ENCODE measurements at places on chromosomes 4 and X.

DNA sequence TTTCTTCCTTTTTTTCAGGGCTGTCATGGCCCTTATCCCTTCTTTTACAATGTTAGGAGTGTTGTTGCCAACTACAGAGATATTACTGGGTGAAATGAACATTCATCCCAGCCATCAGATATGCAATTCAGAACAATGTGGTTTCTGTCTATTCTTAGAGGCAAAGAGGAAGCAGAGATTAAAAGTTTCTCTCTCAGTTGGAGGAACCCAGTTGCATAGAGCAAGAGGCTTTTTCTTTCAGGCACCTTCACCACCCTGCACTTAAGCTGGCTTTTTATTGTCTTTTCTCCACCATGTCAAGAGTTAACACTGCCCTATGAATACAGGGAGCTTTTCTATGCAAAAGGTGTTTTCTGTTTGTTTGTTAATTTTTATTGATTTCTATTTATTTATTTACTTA is 1559.6 kb upstream of the IGFBP7 start:
- no peak for DNase-seq

DNA sequence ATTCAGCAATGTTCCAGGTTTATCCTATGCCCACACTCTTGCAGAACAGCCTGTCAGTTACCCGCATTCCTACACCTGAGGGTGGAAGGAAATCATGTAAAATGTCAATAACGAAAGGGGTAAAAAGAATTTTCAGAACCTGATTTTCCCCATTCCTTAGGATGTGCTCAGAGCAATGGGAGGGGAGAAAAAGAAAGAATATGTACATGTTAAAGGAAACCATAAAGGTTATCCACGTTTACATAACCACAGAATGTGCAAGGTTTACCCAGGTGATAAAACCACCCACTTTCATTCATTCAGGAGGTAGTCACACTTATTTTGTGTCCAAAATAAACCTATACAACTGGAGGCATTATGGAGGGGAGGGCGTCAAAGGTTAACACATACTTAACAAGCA is 335.5 kb downstream of the ZNF674 start:
- DNase-seq, result no peak

GRCh38 chrX:75181721-75182120 is 25.6 kb upstream of the ABCB7 start:
- DNase-seq, result no peak

- no peak for DNase-seq
Observed at GRCh38 chr4:8857766-8858700, 13.6 kb downstream of the HMX1 start.

DNA sequence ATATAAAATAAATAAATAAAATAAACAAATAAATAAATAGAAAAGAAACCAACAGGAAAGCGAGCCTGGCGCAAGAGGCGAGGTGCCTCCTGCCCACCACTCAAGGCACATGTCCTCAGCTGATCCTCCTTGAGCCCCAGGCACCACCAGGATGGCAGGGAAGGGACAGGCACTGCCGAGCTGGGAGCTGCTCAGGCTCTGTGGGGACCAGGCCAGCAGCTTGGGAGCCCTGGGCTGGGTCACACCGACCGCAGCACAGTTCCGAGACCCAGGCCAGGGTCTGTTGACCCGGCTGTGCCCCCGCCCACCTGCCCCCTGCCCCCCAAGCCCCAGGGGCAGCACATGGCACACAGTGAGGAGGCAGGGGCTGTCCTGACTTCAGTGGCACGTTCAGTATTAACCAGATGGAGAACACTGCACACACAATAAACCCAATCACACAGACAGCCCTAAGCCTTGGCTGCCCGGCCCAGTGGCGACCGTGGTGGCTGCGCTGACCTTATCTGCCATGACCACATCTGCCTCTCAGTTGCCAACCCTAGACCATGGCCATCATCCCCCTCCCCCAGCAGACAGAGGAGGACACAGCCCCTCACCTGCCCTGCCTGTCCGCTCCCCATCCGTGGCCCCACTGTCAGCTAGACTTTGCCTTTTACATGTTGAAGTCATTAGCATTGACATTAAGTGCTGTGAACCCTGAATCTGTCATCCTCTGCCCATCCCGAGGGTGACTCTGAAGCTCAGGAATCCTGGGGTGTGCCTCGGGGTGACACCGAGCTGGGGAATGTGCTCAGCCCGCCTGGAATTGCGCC is 2.9 kb upstream of the TREX2 start:
- DNase-seq, result no peak

DNA sequence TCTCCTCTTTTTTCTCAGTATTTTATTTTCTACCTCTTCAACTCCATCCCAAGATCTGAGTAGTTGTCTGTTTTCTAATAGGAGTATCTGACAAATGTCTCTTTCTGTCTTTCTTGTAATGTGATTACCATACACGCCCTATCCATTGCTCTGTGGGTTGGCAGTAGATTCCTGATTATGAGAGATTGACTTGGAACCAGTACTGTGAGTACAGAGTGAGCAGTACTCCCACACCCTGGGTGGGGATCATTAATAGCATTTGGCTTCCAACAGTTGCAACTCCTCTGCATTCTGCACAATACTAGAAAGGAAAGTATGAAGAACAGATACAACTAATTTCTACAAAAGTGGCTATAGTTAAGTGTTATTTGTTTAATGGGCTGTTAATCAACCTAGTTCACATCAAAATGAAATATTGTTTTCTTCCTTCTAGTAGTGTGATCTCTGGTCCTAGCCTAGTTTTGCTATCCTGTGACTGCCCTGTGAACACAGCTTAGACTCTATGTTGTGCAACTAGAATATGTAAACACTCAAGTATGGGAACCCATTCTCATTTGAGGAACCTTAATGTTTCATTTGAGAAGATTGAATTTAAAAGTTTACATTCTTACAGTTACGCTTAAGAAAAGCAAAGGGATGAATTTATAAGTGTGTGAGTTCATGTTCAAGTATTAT is 112.9 kb downstream of the PTPN13 start:
- DNase-seq, result no peak

- DNase-seq, result no peak
Observed at GRCh38 chr4:25702848-25703247, 47.2 kb downstream of the SLC34A2 start.

GRCh38 chr4:56653461-56654237 is 27.4 kb downstream of the HOPX start:
- DNase-seq, result no peak

GRCh38 chrX:148909758-148910157 is 409.3 kb downstream of the AFF2 start:
- DNase-seq, result no peak

DNA sequence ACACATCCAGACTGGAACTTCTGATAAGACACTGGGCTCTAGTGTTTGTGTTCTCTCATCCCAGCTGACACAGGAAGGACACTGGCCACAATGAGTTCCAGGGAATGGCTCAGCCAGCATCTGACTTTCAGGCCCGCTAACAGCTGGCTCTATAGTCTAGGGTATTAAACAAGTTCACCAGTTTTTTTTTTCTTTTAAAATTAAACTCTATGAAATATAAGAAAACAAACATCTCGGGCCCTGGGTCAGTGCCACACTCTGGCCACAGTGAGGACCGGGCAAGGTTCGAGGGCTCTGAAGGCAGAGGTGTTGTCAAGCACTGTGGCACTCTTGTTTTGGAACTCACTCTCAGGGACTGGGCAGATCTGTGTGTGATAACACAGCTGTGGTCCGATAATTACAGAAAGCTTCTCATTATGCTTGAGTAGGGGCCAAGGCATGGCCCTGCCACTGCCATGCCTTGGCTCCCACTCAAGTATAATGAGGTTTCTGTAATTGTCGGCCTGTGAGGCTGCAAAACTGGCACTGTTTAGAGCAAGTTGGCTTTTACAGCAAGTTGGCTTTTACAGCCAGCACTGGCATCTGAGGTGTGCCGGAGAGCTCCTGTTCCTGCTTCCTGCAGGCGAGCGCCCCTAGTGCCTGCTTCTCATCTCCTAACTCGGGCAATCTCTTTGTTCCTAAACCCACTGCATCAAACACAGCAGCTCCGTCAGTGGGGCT is 62.8 kb downstream of the PPP1R2C start:
- peak; percentile 5 for DNase-seq
